ENCODE measurements at places on chromosomes 12 and 14.
A peak's percentile ranks its signal among the peaks of the same experiment; 100 is the strongest.

DNA sequence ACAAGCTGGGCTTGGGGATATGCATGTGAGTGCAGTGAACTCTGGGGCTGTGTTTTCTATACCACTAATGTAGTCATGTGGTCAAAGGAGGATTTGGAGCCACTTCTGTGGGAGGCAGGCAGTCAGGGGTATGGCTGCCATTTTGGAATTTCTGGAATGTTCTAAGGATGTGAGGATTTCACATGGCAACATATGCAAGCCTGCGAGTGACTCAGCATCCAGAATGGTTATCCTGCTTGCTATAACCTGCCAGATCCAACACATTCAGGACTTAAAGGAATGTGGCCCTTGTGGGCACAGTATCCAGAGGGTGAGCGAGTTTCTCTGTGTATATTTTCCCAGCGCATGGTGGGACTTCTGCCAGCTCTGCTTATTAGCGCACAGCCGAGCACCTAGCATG lies 249.2 kb upstream of the PWP1 start:
- DNase-seq, result no peak

DNA sequence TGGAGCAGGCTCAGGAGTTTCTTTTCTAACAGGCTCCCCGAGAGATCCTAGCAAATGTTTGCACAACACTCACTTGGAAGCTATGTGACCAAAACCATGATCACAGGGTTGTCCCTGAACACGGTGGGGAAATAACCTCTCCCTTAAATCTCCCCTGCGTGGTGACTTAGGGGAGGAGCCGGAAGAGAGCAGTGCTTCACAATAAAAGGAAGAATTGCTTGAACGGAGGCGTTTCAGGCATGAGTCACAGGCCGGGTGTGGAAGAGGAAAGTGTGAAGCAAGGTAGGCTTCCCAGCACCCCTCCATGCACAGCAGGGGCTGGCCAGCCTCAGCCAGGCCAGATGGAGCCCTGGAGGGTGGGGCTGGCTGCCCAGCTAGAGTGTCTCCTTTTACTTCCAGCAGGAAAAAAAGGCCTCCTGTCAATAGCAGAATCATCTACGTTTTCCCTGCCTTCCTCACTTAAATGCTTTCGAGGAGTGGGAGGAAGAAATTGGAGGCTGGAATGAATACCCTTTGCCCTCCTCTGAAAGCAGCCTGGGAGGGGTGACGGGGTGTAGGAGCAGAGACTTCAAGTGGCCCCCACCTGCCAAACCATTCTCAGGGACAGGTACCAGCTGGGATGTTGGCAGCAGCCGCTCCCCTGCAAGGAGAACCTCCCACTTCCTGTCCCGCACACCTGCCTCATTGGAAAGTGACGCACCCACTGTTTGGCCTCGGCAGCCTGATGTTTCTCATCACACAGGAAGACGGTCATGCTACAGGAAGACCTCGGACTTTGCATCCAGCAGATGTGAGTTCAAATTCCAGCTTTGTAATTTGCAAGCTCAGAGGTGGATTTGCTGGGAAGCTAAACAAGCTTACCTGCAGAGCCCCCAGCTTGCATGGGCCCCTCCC lies 30.1 kb upstream of the PPP2R5C start:
- peak; percentile 44 for DNase-seq

DNA sequence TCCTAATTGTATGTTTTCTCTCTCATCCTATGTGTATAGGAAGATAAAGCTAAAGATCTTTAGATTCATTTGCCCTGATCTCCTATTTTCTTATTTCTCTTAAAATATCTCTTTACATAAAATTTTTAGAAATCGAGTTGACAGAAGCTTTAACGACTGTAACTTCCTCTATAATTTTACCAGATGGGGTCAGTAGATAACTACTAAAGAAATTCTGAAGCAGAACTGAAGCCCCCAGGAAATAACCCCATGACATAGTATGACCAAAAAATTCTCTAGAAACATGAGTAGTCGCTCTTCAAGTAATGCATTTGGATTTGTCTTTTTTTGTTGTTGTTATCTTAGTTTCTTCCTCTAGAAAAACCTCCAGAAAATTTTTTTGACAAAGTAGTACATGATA lies 288.0 kb downstream of the ERC1 start:
- DNase-seq, result no peak

DNA sequence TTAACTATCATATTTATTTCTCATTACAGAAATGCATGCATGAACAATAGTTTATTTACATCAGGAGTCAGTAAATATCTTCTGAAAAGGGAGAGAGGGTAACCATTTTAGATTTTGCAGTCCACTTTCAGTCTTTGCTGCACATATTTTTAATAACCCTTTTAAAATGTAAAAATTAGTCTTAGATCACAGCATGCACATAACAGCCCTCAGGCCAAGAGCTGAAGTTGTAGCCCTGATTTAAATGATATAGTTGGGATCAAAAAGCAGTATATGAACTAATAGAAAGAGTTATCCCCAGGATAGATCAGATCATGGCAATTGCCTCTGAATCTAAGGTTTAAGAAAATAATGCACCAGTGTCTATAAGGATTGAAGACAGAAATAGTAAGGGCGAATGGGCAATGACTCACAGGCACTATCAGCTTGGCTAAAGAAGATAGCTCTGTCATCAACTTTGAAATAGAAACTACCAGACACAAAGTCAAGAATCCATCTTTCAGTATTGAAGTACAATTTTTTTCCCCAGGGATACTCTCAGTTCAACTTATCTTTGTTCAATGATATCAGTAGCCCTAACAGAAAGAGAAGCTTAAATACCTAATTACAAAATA lies 13.1 kb upstream of the CLEC7A start:
- DNase-seq, result no peak

Measured in posterior cingulate gyrus (tissue), 11 donors.